Urinary bladder (tissue), 4 donors: ENCODE measurements at places on chromosomes 2 and 18. TPM values are rescaled to one million over a fixed set of nuclear protein-coding genes. Genes with fewer than 3 reads are reported as not detected.

AQP12B gene
- polyA plus RNA-seq: not detected

- no peak for DNase-seq
Measured at GRCh38 chr2:53793261-53793660, 6.4 kb downstream of the ERLEC1 start.

GRCh38 chr2:118046634-118047210 is 32.9 kb upstream of the CCDC93 start:
- no peak for DNase-seq

ITGA6 gene
- 30.9 TPM for polyA plus RNA-seq

DNA sequence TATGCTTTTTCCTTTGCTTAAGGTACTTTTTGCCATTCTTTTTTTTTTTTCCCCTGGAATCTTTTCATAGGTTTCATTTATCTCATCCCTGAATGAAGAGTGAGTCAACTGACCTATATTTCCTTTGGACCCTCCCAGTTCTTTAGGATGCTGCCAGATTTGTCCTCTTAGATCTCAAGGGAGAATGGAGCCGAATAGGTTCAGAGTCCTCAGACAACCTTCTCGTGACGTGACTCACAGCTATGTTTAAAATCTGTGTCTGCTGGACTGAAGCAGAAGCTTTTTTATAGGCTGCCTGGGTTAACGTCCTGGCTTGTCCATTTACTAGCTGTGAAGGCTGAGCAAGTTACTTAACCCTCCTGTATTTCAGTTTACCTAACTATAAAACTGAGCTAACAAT is 358.6 kb downstream of the DLGAP1 start:
- DNase-seq: no peak

GPR75 gene
- 0.81 TPM for polyA plus RNA-seq

DNA sequence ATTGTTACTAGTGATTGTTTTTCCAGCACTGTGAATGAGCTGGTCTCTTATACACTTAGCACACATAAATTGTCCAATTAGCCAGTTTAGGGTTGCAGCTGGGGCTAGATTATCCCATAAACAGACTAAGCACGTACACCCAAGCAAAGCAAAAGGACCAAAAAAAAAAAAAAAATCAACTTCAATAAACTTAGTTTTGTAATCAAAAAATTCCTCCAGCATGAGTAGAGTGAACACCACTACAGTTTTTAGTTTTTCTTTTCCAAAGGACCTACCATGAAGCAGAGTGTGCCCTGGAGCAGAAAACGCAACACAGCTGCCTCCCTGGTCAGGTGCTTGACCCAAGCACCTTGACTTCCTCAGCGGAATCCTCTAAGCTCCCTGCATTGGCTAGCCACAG is 249.4 kb upstream of the SLC14A2 start:
- DNase-seq: no peak

SNORC gene
- 0.98 TPM for polyA plus RNA-seq

DNA sequence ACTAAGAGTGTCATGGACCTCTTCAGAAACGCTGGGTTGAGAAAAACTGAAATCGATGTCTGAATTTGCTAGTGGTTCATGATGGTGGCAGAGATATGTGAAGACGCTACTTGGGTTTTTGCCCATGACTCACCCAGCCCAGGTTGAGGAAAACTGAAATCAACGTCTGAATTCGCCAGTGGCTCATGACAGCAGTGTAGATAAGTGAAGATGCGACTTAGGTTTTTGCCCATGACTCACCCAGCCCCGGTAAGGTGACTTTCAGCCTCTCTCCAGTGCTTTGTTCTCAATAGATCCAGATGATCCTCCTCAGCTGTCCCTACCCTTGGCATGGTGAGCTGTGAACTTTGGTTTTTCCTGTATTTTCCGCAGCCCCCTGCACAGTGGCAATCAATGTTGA is 105.3 kb upstream of the SIX3 start:
- no peak for DNase-seq

GCG gene
- not detected for polyA plus RNA-seq

C1QL2 gene
- polyA plus RNA-seq: 0.04 TPM

- DNase-seq: no peak
Measured at GRCh38 chr2:138722316-138722715, 57.9 kb downstream of the NXPH2 start.

- DNase-seq: no peak
Measured at GRCh38 chr2:147108548-147108947, 736.3 kb upstream of the ACVR2A start.

DNA sequence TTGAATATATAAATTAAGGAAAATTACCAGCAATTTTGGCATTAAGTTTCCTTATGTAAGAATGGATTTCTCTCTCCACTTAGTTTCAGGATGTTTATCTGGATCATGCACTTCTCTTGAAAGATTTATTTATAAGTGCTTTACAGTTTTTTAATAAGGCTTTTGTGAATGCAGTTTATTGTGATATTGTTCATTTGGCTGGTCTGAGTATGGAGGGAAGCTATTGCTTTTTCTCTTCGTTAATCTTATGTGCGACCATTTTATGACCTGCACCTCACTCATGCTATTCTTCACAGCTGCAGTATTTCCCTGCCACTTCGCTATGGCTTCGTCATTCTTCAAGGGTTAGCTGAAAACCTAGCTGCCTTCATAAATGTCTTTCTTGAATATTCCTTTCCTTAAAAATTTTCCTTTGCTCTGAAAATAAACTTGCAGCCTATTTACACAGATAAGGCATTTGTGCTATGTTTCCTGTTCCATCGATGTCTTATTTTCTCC is 233.4 kb downstream of the SOCS6 start:
- no peak for DNase-seq

DNA sequence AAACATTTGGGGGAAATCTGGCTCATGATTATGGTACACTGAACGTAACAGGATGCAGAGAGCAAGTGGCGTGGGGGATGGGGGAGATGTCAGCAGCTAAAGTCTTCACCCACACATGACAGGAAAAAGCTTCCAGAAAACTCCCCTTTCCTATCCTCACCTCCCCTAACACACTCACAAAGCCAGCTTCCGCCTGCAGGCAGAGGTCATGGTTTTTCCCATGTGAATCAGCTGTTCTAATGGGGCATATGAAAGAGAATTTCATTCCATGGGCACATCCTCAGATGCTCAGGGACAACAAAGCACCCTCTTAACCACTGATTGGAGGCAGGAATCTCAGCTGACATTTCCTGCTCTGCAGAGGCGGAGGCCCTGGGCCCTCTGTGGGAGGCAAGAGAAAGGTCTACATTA is 129.1 kb downstream of the TSN start:
- no peak for DNase-seq

GRCh38 chr2:102483086-102483485 is 10.1 kb downstream of the SLC9A4 start:
- no peak for DNase-seq

GRCh38 chr2:182597570-182598295 is 118.3 kb upstream of the DNAJC10 start:
- DNase-seq: no peak

DNA sequence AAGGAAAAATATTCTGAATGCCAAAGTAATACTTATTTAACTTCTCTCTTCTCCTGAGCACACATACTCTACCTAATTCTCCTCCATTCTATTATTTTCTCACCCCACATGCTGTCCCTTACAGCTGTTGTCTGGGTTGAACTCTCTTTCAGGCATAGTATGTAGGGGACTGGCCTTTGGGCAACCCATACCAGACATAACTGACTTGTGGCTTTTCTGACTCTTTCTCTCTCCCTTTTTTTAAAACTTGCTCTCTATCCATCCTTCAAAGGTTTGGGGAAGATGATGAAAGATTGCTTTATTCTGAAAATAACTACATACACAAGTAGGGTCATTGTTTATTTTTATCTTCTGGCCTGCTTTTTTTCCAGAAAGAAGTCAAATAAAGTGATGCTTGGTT is 69.9 kb upstream of the NOSTRIN start:
- no peak for DNase-seq

DNA sequence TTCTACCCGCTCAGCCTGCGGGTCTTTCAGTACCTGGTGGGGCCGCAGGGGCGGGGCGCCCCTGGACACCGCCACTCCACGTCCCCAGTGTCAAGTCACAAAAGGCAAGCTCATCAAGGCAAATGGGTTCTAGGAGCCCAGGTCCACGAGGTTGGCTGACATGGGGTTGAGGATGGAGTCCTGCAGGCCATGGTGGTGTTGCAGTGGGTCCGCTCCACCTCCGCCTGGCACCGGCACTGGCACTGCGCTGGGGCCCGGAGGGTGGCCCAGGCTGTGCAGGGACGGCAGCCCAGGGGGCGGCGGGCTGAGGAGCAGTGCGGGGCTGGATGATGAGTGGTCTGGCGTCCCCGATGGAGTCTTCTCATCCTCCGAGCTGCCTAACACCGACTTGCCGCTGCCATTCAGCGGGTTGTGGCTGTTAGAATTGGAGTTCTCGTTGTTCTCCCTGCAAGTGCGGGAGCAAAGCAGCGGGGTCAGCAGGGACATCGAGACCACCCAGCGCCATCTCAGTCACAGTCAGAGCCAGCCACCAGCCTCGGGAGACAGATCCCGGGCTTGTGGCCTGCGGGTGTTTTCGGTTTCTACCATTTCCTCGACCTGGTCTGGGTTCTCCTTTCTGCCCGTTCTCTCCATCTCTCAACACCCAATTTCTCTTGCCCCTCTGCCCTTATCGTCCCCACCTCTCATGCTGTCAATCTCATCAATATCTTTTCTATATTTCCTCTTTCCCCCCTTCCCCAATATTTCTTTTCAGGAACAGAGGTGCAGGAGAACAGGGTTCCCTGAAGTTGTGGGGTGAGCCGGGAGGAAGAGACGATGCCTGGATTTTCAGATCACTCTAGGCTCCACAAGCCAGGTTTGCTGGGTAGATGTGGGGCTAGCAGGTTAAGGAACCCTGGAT is 3.0 kb downstream of the SIX2 start:
- no peak for DNase-seq

DNA sequence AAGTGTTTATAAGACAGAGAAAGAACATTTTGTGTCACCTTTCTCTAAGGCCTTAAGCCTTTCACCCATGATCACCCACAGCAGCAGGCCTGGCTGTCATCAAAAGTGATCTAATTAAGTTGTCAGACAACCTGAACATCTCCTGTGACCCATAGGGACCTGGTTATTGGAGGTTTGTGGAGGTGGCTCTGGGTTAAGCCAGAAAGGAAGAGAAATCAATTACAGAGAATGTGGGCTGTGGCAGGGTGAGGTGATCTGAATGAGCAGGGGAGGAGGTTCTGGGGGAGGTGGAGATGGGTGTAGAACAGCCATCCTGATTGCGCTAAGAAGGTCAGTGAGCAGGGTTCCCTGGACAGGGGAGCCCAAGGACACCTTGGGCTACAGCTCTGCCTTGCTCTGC is 170.8 kb downstream of the FSHR start:
- DNase-seq: no peak

- no peak for DNase-seq
Measured at GRCh38 chr2:49686897-49687442, 532.7 kb upstream of the FSHR start.

GRCh38 chr18:7632152-7633098 is 65.3 kb downstream of the PTPRM start:
- DNase-seq: no peak

PUM2 gene
- polyA plus RNA-seq: 48.6 TPM

SGPP2 gene
- 1.9 TPM for polyA plus RNA-seq

DNA sequence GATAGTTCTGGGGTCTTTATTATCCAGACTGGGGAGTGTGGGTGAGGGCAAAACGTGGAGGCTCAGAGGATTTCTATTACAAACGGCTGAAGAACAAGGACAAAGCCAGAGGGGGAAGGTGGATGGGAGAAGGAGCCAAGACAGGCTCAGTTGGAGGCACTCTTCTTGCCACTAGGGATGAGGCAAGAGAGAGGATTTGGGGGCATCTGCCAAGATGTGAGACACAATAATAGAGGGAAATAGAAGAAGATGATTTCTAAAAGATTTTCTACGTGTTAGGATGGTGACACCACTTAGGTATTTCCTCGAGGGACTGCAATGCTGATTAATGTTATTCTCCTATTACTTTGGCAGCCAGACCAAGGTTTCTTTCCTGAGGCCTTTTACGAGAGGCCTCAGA is 71.8 kb downstream of the APOB start:
- DNase-seq: no peak

DNA sequence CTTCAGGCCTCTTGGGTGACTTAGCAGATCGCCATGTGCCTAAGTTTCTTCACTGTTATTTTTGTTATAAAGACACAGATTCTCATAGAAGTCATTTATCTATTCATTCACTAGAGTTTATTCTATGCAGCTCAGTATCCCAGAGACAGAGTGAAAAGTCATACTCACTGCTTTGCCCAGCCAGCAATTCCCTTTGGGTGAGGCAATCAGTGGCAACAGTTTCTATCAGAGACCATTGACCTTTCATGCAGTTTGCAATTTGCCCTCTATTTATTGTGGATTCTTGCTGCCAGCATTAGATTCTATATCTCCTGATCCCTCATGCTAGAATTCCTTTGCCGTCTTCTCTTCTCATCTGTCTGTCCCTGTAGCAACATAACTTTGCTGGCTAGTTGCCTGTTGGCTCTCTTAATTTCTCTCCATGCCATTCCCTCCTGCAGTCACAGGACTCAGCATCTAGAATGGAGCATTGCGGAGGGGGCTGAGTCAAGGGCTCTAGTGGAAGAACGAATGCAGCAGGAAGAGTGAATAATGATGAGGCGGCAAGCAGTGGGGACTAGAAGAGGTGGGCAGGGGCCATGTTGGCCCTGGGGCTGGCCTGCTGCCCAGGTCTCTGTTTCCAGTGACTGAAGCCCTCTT is 12.2 kb downstream of the SLC9A4 start:
- no peak for DNase-seq
